CD4-positive, alpha-beta T cell treated with Interleukin-6 for 4 hours (primary cell): ENCODE measurements at places on chromosomes 5 and 9.

- no peak for DNase-seq
Observed at GRCh38 chr9:131736431-131736830, 3.4 kb downstream of the RAPGEF1 start.

DNA sequence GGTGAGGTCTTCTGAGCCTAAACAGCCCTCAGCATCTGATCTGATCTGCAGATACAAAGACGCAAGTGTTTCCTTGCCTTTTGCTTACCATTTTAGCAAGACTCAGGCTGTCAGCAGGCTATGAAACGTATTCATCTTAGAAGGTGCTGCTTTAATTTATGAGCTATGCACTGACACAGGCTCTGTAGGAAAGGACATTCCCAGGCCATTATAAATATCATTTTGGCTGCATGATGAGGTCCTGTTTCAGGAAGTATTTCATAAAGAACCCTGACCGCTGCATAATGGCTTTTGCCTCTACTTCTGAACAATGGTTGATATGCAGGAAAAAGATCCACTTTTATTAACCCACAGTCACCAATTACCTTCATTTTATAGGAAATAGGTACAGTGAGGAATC lies 98.4 kb upstream of the CAST start:
- DNase-seq: no peak

GRCh38 chr5:107739661-107740060 lies 68.9 kb upstream of the EFNA5 start:
- DNase-seq: no peak

DNA sequence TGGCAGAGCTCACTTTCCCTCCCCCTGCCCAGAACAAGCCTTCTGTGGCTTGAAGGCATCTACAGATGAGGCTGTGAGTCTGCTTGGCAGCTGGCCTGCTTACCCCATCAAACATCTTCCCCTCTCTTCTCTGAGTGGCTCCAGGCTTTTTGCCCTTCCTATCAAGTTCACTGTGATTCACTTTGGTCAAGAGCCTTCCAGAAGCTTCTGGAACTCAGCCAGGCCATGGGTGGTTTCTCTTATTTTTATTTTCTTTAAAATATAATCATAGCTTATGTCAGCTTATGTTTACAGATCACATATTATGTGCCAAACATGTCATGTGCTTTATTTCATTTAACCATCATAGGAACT lies 267.0 kb downstream of the SEC61B start:
- no peak for DNase-seq

- DNase-seq: no peak
Observed at GRCh38 chr9:133597316-133597957, 11.8 kb downstream of the FAM163B start.

GRCh38 chr9:81116340-81117137 lies 572.8 kb downstream of the TLE1 start:
- DNase-seq: no peak

DNA sequence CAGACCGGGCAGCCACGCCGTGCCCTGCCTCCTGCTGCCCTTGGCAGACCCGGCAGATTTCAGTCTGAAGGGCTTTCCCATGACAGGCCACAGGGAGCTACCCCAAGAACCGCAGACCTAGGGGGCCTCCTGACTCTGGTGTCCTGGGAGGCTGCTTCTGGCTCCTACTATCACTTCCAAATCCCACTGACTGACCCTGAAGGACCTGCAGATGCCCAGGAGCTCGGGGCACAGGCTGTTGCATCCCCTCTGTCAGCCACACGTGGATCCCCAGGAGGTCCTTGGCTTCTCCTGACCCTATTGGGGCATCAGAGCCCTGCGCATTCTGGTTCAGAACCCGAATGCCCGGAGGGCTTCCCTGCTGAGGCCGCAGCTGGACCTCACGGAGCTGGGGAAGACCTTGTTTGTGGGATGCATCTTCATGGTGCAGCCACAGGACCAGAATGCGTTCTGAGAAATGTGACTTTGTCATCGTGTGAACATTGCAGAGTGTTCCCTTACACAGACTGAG lies 81.3 kb upstream of the IRX4 start:
- DNase-seq: no peak

DNA sequence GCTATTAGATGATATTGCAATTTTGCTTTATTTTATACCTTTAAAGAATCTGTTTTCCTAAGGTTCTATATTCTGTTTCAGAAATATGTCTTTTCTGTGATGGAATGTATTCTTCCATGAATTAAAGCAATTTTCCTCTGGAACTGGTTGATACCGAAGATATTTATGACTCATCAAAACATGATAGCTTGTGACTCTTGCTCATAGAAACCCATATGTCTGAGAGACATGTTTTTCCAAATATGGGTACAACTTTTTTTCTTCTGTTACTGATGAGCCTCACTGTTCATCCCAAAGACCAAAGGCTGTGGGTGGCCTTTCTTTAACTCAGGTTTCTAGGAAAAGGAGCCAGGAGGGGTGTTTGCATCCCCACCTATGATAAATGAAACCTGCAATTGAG lies 126.1 kb upstream of the PAPPA start:
- no peak for DNase-seq

GRCh38 chr5:32506201-32506661 lies 61.7 kb upstream of the ZFR start:
- DNase-seq: no peak

DNA sequence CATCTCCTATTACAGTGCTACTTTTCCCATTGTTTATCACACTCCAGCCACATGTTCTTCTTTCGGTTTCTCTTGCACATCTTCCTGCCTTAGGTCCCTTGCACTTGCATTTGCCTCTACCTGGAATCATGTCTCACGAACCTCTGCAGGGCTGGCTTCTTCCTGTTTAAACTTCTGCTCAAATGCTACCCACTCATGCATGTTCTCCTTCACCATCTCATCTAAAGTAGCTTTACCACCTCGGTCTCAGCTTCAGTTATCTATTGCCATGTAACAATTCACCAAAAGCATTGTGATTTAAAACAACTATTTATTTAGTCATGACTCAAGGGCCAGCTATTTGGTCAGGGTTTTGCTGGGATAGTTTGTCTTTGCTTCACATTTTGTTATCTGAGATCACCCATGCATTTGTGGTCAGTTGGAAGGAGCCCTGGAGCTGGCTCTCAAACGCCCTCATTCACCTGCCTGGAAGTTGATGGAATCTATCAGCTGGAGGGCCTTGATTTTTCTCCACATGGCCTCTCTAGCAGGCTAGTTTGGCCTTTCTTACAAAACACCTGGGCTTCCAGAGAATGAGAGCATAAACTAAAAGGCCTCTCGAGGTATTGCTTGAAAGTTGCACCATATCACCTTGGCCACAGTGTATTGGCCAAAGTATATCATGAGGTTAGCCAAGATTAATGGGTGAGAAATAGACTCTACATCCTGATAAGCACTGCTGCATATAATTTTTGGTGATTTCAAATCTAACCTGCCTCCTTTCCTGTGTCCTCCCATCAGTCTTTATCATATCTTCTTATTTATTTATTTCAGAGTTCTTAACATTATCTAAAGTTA lies 21.4 kb downstream of the SPINK1 start:
- DNase-seq: no peak

DNA sequence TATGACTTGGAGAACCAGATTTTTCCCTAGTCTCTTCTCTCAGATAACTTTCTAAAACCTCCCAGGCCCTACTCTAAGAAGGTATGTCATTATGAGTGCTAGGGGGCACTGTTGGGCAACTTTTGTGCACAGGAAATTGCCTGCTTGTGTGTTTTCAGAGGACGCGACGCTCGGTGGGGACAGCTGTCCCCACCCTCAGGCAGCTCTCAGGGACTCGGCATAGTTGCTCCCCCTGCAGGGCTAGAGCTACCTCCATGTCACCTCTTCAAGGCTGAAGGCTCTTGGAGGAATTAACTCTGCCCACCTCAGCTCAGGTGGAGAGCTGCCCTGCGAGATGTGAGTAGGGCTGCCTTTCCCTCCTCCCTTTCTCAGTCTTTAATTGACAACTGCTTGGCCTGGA lies 10.2 kb upstream of the TIFAB start:
- DNase-seq: peak; percentile 53

DNA sequence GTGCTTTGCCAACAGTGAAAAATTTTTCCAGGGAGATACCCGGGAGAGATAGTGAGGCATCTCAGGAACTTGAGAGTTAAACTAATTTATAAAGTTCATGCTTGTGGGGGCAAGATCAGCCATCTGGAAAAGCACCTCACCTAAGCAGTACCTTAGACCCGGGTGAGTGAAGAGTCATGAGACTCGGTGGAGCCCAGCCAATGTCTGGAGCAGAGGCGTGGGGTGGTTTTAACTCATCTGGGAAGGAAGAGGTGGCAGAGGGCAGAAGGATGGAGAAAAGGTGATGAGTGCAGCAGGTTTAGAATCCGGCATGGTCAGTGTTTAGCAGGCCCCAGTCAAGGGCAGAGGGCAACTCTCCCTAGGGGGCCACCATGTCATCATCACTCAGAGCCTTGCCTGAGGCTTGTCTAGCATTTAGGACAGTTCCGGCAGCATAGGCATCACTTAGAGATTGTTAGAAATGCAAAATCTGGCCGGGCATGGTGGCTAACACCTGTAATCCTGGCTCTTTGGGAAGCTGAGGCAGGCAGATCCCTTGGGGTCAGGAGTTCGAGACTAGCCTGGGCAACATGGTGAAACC lies 4.3 kb upstream of the RNF183 start:
- no peak for DNase-seq

DNA sequence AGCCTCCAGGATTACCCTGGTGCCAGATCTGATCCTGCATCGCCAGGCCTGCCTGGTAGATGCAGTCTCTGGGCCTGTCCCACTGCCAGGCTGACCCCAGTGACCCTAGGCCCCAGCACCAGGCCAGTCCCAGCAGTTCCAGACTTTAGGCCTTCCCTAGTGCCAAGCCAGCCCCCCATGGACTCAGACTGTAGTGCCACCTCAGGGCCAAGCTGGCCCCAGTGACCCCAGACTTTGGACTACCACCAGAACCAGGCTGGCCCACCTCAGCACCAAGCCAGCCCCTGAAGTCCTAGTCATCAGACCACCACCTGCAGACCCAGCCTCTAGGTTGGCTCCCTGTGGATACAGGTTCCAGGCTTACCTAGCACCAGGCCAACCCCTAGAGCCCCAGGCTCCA lies 142.5 kb downstream of the PJA2 start:
- no peak for DNase-seq

GRCh38 chr5:18142831-18143230 lies 508.6 kb downstream of the TAF11L14 start:
- DNase-seq: no peak
